ENCODE measurements at places on chromosomes 7 and 10.

- DNase-seq, result no peak
These were observed 7.0 kb downstream of the GSAP start for GRCh38 chr7:77409005-77409738.

GRCh38 chr7:91114232-91114631, 150.0 kb upstream of the FZD1 start:
- DNase-seq, result no peak

- DNase-seq, result peak; percentile 33
These were observed 10.5 kb upstream of the ACSM6 start for GRCh38 chr10:95183271-95184230.

DNA sequence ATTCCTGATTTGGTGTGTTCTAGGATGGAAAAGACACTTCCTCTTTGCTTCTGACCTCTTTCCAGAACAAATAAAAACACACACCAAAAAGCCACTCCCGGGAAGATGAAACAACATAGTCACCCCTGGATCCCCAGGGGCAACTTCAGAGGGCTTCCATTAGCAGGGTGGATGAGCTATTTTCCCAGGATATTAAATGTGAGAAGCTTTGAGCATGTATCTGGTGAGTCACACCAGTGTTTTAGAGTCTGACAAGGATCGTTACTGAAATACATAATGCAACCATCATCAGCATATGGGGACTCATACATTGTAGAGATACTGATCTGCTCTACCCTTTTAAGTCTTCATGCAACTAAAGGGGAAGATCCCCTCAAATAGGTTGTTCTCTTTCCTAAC, 115.5 kb upstream of the ZNF438 start:
- no peak for DNase-seq

- no peak for DNase-seq
These were observed 31.0 kb downstream of the MKI67 start for GRCh38 chr10:128095027-128095752.

- DNase-seq, result no peak
These were observed 48.3 kb upstream of the FAM171A1 start for GRCh38 chr10:15419279-15419874.

DNA sequence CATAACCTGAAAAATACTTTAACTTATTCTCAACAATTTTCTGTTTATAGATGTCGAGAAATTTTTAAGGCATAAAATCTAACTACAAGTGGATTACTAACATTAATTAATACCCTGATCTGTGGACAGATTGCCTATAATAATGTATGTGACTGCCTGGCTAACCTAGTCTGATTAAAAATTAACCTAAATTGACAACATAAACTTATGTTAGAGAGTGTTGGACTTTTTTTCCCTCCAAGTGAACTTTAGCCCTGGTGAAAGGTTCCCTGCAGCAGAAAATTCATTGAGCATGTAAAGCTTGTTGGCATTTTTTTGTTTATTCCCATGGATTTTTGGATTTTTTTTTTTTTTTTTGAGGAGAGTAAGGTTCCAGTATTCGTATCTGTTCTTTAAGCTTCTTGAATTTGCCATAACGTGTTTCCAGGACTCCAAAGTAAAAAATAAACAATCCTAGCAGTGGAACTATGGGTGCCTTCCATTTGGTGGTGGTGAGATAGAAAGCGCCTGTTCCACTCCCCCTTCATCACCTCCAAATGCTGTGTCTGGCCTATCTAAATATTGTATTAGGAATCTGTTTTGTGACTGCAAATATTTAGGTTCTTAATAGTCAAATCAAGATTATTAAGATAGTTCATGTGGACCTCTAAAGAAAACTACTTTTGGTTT, 36.1 kb downstream of the NET1 start:
- no peak for DNase-seq

DNA sequence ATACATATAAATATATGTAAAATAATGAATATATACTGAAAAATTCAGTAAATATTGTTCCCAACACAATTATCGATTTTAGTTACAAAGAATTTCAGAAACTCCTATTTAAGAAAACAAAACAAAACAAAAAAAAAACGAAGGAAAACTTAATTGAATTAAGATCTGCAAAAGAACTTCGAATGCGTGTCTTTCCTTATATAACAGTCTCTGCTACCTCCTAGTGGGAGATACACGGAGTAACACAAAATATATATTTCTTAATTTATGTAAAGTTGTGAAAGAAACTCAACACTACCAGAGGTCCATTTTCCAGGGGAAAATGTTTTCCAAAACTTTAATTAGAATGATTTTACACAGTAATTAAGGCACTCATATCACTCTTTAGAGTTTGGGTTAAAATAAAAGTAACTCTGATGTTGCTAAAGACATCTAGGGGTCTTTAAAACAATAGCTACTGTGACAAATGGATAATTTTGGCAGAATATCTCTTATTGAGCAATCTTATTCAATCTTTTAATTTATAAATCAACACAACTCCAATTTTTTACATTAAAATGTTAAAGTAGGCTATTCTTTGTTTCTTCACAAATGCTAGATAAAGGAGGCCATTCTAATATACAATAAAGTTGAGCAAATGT, 41.6 kb downstream of the NEBL start:
- no peak for DNase-seq

GRCh38 chr7:94907026-94907810, at the start of gene PPP1R9A:
PPP1R9A (plus strand) TSS chr7:94907594; CDS start chr7:94910114, 2,520 bp downstream.
- no peak for DNase-seq

DNA sequence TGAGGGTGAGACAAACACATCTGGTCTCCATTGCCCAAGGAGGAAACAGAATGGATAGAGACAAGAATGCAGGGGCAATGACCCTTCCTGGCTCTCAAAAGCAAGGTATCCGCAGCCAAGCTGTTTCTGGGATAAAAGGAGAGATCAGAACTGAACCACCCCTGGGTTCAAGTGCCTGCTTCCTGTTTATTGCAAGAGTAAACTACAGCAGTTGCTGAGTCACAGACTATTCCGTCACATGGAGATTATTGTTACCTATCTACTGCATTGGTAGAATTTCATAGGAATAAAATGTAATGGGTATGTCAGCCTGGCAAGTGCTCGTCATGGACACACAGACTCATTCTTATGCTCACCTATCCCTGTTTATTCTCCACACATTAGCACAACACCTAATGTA, 821.6 kb downstream of the GRID1 start:
- no peak for DNase-seq

DNA sequence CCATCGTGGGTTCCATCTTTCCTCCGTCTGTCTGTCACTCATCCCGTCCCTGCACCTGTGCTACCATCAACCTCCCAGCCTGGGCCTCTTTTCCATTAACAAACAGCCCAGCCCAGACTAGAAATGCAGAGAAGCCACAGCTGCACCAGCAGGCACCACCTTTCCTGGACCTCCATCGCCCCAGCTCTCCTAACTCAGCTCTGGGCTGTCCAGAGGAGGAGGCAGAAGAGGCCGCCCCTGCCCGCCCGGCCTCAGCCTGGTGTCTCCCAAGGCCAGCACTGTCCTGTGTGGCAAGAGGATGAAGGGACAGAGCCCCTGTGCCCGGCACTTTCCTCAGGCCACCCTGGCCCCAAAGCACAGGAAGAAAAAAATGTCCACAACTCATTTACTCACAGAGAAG, 225.6 kb downstream of the PTPRN2 start:
- DNase-seq, result no peak

GRCh38 chr7:150967349-150967748, 10.8 kb downstream of the KCNH2 start:
- no peak for DNase-seq

GRCh38 chr10:93591065-93591808, 9.8 kb downstream of the RBP4 start:
- no peak for DNase-seq

DNA sequence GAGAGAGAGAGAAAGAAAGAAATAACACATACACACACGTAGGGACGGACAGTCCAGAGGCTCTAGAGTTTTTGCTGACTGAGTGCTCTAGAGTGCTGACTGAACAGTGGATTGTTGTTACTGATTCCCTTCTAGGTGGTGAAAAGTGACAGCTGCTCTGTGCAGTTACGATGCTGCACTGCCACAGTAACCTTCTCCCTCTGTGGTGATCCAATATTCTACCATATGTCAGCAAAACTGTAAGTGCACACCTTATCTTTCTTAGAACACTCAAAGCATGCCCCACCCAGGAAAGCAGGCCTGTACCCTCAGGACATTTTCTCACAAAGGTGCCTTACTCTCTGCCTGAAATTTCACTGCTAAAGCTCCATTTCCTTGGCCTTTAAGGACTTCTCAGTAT, 1023.5 kb downstream of the TYW1 start:
- DNase-seq, result no peak

GRCh38 chr10:78342827-78343653, 309.4 kb downstream of the RPS24 start:
- no peak for DNase-seq

DNA sequence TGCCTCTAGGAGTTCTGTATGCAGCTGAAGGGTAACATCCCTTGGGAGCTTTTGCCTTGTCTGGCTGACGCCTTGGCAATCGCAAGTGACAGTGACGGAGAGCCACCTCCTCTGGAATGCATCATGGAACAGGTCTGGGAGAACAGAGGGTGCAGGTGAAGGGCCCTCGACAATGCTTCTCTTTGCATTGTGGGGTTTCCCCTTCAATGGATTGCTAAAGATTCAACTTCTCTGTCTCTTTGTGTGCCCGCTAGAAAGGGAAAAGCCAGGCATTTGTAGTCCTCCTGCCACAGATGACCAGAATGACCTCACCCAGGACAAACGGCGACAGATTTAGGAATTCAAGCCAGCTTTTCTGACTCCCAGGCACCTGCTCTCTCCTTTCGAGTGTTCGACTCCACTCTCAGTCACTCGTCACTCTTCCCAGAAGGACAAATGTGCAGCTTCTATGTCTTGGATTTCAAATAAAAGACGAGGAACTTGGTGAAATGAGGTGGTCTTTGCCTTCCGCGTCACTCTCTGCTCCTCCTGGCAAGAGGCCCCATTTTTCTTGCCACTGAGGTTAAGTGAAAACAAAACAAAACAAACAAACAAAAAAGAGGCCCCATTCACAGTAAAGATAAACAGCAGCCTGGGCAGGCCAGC, 26.1 kb downstream of the IL2RA start:
- DNase-seq, result no peak

DNA sequence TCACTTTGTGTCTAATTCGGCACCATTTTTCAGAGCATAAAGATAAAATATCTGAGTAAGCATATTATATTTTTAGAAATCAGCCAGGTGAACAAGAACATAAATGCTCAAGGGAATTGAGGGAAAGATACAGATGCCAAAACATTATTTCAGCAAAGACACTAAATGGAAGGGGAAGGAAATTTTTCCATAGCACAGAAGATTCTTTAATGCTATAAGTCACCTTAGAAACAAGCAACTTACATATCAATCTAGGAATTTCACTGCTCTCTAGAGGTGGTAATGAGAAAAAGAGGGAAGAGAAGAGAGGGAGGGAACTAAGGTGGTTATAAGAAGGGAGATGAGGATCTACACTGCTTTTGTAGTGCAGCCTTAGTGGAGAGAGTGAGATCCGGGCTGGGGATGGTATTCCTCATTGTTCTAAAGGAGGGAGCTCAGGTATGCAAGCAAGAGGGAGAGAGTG, 20.4 kb downstream of the ZNF365 start:
- no peak for DNase-seq

GRCh38 chr7:55458351-55458750, 93.2 kb downstream of the LANCL2 start:
- DNase-seq, result no peak

GRCh38 chr10:2326411-2326810, 589.1 kb upstream of the ADARB2 start:
- DNase-seq, result no peak

DNA sequence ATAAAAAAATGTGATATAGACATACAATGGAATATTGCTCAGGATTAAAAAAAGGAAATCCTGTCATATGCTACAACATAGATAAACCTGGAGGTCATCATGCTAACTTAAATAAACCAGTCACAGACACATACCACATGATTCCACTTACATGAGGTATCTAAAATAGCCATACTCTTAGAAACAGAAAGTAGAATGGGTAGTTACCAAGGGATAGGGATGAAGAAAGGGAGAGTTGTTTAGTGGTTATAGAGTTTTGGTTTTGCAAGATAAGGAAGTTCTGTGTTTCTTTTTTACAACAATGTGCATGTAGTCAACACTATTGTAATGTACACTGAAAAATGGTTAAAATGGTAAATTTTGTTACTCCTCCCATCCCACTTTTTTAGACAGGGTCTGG, 30.5 kb downstream of the BICC1 start:
- no peak for DNase-seq

DNA sequence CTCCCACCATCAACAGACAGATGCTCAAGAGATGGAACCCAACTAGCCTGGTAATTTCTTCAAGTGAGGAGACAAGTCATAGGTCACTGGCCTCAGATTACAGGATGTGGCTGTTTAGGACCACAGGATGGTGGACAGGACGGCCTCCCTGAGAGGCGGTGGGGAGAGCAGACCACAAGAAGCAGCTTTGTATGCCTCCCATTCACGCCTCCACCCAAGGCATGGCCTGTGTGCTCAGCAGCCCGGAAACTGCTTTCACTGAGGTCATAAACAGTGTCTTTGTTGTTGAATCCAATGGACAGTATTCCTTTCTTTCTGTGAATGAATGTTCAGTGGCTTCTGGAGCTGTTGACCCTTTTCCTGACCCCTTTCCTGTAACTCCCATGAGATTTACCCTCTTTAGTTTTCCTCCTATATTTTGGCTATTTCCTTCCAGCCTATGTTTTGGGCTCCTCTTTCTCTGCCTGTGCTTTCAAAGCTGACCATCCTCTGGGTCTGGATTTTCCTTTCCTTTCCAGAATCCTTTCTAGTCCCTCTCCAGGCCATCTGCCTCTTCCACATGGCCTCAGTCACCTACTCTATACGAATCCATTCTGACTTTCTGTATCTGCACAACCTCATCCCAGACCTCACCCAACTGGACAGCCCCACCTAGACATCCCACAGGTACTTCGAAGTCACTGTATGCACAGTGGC, 32.4 kb upstream of the INPP5F start:
- no peak for DNase-seq

GRCh38 chr7:129843978-129844840, 108.6 kb downstream of the UBE2H start:
- DNase-seq, result no peak

DNA sequence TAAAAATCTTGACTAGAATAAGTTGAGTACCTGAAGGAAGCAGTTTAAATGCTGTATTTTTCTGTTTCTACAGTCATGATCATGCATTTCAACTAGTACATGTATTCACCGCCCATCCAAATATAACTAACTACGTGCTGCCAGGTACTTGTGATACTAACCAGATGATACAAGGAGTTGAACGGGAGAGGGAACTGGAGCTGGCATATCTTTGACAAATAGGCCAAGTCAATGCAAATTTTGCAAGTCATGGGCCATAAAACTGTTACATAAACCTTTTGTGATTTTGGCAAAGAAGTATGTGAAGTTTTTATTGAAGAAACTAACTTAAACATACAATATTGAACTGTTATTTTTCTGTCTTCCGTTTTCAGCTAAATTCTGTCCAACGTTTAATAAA, 14.5 kb downstream of the NUP42 start:
- DNase-seq, result no peak

- no peak for DNase-seq
These were observed 23.5 kb downstream of the TMEM72 start for GRCh38 chr10:44934416-44935200.

- no peak for DNase-seq
These were observed 119.1 kb downstream of the RNF32 start for GRCh38 chr7:156759579-156760202.

Measured in activated T-helper 1 cell treated with anti-CD3 and anti-CD28 coated beads, Interleukin-2, amount 50 U/mL, for 16 hours (primary cell).